GM13977 (cell line): ENCODE measurements at places on chromosomes 4 and X.

DNA sequence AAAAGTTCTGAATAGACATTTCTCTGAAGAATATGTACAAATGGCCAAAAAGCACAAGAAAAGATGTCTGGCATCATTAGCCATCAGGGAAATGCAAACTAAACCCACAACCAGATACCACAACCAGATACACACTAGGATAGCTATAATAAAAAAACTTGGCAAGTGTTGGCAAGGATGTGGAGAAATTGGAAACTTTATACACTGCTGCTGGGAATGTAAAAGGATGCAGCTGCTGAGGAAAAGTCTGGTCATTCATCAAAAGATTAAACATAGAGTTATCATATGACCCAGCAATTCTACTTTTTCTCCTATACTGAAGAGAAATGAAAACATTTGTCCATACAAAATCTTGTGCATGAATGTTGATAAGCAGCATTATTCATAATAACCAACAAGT is 92.3 kb downstream of the UCHL1 start:
- no peak for DNase-seq

GRCh38 chr4:180680305-180680704 is 1562.9 kb upstream of the TENM3 start:
- DNase-seq: no peak

DNA sequence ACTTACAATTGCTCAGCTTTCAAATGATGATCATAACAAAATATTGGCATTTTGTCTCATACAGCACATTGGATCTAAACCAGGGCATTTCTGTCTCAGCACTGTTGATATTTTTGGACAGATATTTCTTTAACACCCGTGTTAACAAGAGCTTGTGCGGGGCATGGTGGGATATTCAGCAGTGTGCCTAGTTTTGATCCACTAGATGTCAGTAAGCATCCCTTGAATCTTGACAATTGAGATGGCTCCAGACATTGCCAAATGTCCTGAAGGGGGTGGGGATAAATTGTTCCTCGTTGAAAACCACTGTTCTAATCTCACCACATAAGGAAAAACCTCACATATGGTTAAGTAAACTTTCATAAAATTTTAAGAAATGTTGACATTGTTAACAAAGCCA is 806.3 kb downstream of the STIM2 start:
- no peak for DNase-seq

DNA sequence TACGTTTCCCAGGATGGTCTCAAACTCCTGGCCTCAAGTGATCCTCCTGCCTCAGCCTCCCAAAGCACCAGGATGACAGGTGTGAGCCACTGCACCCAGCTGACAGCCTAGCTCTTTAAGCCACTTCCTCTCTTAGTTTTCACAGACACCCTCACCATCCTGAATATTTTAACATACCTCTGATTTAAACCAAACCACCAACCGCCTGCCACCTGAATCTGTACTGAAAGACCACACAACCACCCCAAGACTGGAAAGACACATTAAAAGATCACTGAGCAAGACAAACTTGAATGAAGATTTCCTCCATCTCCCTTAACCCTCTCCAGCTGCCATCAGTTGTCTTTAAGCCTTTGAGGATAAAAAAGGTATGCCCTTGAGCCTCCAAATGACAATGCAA is 110.6 kb downstream of the SH3KBP1 start:
- DNase-seq: no peak

DNA sequence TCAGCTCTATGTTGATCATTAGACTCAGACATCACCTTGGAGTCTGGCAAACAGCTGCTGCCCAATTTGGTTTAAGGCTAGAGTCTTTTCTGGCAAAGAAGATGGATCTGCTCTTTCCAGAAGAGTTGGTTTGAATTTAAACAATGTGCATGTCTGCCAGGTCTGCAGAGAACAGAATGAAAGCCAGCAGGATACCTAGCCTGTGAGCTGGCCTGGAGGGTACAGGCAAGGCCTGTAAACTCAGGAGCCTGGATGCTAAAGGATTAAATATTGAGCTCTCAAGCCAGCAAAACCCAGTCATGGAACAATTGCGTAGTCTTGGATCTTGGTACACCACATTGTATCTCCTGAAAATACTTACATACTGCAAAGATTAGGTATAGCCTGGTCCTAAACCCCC is 15.6 kb upstream of the PDLIM3 start:
- no peak for DNase-seq

DNA sequence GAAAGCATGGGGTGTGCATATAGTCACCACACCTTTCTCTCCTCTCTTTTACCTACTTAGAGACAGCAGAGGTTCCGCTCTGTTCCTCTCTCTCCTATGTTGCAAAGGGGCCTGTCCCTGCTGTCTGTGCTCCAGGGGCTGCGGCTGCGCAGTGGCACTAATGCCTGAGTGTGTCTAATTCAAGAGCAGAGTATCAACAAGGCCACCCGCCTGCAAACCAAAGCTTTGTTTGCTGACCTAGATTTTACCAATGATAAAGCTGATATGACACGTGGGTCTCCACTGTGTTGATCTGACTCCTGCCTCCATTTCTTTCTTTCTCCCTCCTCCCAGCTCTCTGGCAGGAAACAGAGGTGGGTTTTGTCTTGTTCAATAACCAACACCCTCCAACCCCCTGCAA is 74.9 kb downstream of the NSG1 start:
- DNase-seq: no peak

- DNase-seq: no peak
These were observed 8.1 kb upstream of the STPG2 start for GRCh38 chr4:98151145-98151924.

DNA sequence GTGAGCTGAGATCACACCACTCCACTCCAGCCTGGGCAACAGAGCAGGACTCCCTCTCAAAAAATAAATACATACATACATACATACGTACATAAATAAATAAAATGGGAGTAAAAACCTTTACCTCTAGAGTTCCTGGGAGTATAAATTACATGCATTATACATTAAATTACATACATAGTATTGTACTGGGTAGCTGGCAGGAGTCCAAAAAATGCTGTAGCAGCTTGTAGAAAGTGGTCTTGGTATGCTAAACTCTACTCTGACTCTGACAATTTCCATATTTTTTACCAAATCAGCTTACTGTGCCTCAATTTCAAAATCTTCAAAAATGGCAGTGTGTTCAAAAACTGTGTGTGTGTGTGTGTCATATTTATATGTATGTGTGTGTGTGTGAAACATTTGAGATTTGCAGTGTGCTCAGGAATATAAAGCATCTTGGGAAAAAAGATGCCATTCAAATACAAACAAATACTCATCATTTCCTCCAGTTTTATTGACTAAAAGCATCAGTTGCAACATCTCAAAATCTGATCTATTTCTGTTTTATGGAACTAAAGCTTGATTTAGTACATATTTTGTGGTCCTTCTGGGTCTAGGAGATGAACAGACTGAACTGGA is 171.7 kb downstream of the SHROOM3 start:
- no peak for DNase-seq

- DNase-seq: no peak
These were observed 85.7 kb downstream of the F11 start for GRCh38 chr4:186351668-186352194.

DNA sequence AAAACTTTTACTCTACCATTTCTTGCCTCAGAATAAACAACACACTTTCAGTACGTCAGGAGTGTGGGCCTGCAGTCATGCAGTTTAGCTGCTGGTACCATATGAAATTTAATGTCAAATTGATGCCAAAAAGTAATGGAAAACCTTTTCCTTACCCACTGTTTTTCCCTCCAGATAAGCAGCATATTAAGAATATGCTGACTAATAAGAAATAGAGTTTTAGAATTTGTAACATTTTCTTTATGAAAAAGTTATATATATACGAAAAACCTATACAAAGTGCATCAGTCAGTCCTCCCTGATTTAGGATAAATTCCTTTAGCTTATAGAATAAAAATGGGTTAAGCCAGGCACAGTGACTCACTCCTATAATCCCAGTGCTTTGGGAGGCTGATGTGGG is 206.8 kb upstream of the PPARGC1A start:
- DNase-seq: no peak

GRCh38 chr4:105631818-105632400 is 76.6 kb downstream of the INTS12 start:
- DNase-seq: no peak

GRCh38 chrX:128807367-128807766 is 715.9 kb downstream of the SMARCA1 start:
- no peak for DNase-seq

- no peak for DNase-seq
These were observed 2691.0 kb downstream of the PCDH7 start for GRCh38 chr4:33411182-33411581.

GRCh38 chrX:50629774-50630173 is 159.1 kb upstream of the DGKK start:
- DNase-seq: no peak

- DNase-seq: no peak
These were observed 190.9 kb downstream of the SHOX start for GRCh38 chrX:821327-822107.

- DNase-seq: no peak
These were observed 200.2 kb downstream of the APBB2 start for GRCh38 chr4:41014158-41014557.

- DNase-seq: no peak
These were observed 140.9 kb downstream of the COL4A6 start for GRCh38 chrX:108297290-108297689.

DNA sequence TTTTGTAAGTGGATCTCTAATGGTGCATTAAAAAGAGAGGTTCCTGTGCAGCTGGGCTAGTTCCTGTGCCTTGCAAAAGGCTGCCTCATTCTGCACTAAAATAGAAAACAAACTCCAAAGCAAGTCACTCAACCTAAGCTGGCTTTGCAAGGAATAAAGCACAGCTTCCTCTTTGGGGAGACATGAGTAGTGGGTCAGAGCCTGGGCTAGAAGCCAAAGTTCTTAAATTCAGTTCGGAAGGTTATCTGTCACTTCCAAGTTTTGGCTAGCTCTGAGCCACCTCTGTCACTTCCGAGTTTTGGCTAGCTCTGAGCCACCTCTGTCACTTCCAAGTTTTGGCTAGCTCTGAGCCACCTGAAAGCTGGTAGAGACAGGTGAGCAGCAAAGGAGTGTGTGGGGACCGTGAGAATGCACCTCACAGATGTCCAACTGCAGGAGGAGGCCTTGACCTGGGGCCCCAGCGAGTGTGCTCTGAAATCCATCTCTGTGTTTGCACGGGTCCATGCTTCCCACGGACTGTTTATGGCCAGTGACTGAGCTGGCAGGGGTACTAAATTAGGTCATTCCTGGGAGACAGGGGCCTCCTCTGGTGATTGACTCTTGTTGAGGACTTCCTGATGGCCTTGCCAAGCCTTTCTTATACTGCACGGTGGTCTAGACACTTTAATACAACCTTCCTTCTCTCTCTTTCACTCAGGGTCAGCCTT is 36.4 kb upstream of the MAMLD1 start:
- DNase-seq: no peak

- no peak for DNase-seq
These were observed 210.7 kb upstream of the LDB2 start for GRCh38 chr4:17109126-17109525.

GRCh38 chr4:17324386-17324830 is 187.5 kb downstream of the QDPR start:
- DNase-seq: peak; percentile 21

- DNase-seq: no peak
These were observed 199.6 kb downstream of the VEGFC start for GRCh38 chr4:176592976-176593670.

DNA sequence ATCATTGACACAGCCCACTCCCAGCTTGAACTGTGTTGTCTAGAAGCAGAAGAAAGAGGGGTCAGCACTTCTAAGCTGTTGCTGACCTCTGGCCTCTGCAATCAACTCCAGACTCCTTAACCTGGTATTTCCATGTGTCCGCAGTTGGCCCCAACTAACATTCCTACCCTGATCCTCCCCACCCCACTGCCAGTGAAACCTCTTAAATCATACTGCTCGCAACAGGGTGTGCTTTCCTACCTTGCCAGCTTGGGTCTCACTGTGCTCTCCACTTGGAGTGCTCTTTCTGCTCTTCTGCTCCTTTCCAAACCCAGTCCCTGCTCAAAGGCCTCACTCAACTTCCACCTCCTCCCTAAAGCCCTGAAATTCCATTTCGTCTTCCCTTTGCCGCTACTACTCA is 52.3 kb upstream of the RPS6KA3 start:
- DNase-seq: no peak

GRCh38 chrX:37315511-37316248 is 33.5 kb upstream of the PRRG1 start:
- DNase-seq: no peak

DNA sequence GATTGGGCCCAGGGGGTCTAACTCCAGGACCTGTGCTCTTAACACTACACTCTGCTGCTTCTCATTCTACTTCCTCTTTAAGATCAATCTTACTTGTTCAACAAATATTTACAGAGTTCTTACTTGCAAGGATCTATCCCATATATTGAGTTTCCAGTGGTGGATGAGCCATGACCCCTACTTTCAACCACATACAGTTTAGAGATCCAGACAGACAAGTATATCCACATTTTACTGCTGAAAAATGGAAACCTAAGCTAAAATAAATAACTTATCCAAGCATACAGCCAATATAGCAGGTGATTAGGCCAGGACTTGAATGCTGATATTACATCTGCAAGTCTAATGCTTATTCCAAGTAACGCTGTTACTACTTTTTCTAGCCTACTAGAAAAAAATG is 18.7 kb downstream of the TMEM150C start:
- DNase-seq: no peak

- DNase-seq: no peak
These were observed 55.6 kb downstream of the SEL1L3 start for GRCh38 chr4:25807102-25807728.

- DNase-seq: no peak
These were observed 8.0 kb downstream of the SLC9B1 start for GRCh38 chr4:103011378-103012025.

GRCh38 chr4:2785613-2786012 is 7.3 kb upstream of the SH3BP2 start:
- peak; percentile 74 for DNase-seq

GRCh38 chrX:129678614-129679195 is 23.9 kb upstream of the APLN start:
- no peak for DNase-seq

- no peak for DNase-seq
These were observed 349.7 kb downstream of the IQCM start for GRCh38 chr4:149465955-149466354.

DNA sequence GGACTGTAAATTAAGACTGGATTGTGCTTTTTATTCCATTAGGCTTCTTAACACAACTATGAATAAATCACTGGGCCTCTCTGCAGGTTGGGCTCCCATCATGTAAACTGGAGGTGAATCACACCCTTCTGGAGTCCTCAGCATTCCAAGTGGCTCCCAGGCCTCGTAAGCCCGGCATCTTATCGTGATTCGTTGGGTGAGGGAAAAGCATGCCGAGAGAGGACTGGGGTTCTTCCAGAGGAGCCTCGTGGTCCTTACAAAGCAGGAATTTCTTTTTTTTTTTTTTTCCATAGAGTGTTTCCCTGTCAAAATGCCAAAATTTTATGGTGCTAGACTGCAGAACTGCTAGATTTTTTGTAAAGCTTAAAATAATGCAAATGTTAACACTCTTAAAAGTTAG is 20.0 kb downstream of the CLDN22 start:
- no peak for DNase-seq

DNA sequence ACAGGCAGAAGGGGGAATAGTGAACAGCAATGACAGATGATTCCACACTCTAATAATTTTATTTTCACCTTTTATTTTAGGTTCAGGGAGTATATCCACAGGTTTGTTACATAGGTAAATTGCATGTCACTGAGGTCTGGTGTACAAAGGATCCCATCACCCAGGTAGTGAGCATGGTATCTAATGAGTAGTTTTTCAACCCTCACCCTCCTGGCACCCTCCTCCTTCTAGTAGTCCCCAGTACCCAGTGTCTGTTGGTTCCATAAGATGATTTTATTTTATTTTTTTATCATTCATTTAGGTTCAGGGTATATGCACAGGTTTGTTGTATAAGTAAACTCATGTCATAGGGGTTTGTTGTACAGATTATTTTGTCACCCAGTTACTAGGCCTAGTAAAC is 58.6 kb upstream of the UGT8 start:
- DNase-seq: no peak
